ENCODE measurements at places on chromosomes 12 and 14.

GRCh38 chr14:99231850-99232713, 39.9 kb downstream of the BCL11B start:
- no peak for DNase-seq

- DNase-seq = no peak
Observed at GRCh38 chr12:101654442-101654841, 43.0 kb upstream of the CHPT1 start.

DNA sequence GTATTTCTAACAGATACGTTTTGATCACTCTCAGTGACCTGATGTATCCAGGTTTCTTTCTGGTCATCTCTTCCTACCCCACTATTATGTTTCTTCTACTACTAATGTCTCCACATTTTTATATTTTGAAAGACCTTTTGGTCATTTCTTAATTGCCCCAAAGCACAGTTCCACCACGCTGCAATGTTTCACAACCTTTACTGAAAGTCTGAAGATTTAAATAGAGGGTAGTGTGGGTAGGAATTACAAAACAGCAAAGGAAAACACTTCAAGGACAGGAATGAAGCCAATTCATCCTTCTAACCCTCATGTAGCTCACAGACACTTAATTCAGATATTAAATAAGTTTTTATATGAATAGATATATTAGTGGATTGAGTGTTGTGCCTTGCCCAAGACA, 36.1 kb upstream of the SLC16A7 start:
- DNase-seq = no peak

DNA sequence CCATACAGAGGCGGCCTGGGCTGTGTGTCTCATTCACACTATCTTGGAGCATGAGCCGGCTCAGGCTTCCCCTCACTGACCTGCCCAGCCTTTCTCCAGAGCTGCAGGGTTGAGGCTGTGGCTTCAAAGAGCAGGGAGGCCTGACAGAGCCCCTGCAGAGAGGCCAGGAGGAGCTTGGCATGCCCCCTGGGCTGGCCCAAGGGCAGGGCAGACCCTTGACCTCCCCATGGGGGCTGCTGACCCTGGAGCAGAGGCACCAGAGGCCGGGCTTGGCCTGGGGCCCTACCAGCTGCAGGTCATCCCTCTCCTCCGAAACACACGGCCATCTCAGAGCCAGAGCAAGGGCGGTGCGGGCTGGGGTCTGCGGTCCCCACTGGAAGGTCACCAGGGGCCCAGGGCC, 46.6 kb upstream of the FZD10 start:
- no peak for DNase-seq

- DNase-seq = no peak
Observed at GRCh38 chr12:29737644-29738043, 46.1 kb downstream of the TMTC1 start.

- no peak for DNase-seq
Observed at GRCh38 chr12:88951177-88951576, 370.9 kb upstream of the KITLG start.

DNA sequence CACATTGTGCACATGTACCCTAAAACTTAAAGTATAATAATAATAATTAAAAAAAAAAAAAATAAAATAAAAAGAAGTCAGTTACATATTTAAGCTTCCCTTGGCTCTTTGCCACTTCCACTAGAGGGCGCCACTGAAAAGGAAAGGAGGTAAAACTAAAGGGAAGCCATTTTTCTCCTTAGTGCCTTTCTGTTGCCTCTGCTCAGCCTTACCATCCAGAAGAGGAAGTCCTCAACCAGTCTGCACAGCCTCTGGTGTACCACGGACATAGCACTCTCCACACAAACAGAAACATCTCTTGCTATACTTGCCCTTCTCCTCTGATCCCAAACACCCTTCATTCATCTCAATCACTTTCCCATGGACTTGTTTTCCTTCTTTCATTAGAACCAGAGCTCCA, 169.0 kb upstream of the EEA1 start:
- peak; percentile 29 for DNase-seq

DNA sequence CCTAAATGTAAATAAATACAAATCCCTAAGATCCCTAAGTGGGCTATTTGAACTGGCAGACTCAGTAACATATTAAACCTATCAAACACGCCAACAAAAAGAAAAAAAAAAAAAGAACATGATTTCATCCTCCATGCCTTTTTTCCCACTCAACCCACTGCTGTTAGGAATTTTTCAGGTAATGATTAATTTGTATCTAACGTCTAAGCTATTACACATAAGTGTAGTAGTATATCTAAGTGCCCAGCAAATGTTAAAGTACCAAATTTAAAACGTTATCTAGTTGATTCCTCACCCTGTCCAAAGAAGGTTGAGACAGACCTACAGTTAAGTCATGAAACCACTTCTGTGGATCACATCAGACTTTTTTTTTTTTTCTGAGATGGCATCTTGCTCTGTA, 16.4 kb upstream of the ARID4A start:
- DNase-seq = no peak

DNA sequence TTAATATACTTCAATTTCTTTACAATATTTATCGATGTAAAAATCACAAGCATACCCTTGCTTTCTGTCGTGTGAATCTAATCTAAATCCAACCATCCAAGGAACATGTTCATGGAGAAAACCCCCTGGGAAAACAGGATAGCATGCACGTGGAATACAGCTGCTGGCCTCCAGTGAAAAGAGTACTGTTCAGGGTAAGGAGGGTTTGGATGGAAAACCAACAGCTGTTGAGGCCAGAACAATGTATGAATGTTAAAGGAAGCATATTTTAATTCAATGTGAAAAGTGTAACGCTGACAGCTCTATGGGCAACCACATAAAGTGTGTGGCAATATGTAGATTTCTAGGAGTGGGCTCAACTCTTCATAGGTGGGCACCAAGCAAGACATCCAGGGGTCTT, 344.0 kb downstream of the TMEM132D start:
- no peak for DNase-seq

DNA sequence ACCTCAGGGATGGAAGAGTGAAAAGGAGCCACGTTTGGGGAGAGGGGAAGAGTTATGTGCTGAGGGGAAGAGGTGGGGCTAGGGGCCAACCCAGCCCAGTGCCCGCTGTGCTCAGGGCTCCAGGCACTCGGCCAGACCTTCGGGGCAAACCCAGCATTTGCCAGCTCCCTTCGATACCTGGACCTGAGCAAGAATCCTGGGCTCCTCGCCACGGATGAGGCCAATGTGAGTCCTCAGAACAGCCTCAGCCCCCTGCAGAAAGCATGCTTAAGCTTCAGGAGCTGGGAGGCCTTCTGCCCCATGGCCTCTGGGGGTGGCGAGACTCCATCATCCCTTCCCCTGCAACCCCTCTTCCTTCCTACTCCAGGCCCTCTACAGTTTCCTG, 5.0 kb downstream of the CARMIL3 start:
- DNase-seq = no peak

GRCh38 chr14:54052696-54053385, 96.2 kb upstream of the BMP4 start:
- no peak for DNase-seq

DNA sequence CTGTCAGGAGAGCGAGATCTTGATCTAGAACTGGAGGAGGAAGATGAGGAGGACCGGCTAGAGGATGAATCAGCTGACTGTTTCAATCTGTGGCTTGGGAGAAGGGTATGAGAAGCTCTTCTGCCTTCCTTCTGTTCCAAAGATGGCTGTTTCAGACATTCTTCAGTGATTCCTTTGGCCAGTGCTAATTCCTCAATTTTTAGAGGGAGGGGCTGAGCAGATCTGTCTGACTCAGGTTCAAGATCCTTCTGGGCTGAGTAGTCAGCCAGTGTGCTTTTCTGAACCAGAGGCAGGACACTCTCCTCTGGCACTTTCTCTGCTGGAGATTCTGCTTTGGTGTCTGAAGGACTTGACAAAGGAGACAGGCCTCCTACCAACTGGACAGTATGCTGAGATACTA, 15.2 kb downstream of the ACIN1 start:
- no peak for DNase-seq

GRCh38 chr12:4197922-4198763, 75.4 kb upstream of the CCND2 start:
- no peak for DNase-seq

DNA sequence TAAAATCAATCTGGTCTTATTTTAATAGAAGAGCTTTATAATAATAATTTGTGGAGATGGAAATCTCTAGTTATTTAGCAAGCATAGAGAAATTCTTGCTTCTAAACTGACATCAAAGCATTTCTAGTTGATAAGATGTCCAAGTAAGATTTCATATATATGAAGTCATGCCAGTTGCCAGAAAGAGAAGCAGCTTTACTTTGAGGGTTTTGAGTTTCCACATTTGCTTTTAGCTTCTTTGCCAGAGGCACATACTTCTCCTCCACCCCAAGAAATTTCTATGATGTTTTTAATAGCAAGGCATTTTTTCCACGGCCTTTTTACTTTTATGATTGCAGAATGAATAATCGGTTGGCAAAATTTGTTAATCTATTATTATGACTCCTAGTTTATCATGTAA, 24.2 kb upstream of the YAF2 start:
- DNase-seq = no peak

DNA sequence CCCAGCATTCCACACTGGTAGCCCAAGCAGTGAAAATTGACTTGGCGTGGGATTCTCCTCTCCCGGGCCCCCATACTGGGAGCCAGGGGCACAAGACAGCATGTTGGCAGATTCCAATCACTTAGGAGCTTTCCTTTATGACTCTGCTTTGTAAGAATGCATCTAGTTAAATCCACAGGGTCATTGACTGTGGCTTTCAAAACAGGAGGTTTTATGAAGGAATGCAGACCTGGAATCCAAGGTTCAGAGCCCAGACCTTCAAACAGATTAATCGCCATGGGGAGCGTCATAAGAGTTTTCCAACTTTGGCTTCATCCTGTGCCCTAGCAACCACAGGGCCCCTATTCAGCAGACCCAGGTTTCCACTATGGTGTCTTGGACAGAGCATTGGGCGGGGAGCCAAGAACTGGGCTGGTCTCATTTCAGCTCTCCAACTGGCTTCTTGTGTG, 76.4 kb upstream of the RMST start:
- DNase-seq = no peak

DNA sequence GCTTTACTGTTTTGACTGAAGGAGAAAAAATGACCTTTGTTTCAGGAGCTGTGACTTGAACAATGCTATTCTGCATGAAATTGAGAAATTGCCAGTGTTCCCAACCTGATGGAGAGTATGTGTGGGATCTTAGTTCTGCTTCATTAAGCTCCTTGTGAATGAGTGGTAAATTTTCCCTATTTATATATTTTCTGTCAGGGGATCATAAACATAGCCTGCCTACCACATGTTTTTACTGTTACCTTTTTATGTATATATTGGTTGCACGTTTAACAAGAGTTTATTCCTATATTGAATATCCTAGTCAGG, 271.7 kb downstream of the PDZRN4 start:
- no peak for DNase-seq

DNA sequence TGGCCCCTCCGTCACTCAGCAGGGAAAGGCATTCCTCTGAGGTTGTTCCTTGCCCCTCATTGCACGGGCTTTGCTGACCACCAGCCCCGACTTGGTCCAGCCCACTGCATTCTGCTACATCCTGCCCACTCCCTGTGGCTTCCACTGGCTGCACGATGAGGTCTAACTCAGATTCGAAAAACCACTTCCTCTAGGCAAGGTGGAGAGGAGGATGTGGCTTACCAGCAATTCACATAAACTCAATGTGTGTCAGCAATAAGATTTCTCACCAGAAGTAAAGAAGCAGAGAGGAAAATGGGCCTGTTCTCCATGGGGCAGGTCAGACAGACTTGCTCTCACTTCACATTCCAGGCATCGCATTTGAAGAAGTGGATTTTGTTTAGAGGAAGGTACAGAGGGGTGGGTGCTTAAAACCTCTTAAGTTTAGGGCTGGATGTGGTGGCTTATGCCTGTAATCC, 14.7 kb downstream of the GPR68 start:
- no peak for DNase-seq

DNA sequence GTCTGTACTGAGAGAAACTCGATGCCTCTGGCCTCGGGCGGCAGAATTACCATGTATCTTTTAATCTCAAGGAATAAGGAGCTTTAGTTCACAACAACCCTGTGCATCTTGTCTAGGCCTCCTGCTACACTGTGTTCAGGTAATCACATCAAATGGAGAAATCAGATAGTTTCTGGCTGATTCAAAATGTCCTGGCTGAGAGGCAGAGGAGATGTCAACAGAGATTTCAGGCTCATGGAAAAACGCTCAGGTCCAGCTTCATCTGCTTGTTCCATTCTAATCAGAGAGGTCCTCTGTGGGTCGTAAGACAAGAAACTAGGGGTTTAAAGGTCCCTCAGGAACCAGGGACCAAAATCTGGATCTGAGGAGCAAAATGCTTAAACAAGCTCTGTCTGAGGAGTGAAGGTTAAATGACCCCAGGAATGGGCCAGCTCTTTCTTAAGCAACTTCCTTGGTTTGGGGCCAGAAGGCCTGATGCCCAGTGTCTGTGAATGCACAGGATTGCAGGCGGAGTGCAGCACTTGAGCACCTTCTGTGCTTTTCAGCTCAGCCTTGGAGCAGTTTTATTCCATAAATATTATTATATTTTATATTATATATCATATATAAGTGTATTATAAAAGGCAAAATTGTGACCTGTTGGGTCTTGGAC, 170.2 kb upstream of the PRICKLE1 start:
- no peak for DNase-seq

DNA sequence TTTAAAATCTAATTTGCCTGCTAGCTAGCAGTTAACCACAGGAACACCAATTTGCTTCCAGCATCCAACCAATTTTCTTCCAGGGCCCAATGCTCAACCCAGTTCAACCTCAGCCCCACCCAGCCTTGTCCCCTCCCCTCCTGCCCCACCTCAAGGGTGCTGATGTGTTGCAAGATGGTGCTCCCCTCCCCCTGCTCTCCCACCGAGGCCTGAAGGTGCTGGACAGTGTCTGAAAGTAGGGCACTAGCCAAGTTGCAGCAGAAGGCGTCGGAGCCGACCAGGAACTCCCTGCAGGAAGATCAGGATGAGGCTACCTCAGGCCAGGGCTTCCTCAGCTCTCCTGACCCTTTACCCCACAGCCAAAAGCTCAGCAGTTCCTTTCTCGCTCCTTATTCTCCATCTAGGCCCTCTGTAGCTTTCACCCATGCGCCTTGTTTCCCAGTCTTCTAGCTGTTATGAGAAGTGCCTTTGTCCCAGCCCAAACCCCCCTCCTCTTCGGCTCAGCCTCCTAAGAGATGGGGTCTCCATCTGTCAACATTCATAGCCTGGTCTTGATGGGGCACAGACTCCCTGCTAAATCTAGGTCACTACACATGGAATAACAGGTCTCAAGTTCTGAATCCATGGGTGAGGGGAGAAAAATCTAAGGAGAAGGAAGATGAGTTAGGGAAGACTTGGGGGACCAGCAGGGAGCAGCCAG, 3.6 kb downstream of the STAT6 start:
- no peak for DNase-seq

DNA sequence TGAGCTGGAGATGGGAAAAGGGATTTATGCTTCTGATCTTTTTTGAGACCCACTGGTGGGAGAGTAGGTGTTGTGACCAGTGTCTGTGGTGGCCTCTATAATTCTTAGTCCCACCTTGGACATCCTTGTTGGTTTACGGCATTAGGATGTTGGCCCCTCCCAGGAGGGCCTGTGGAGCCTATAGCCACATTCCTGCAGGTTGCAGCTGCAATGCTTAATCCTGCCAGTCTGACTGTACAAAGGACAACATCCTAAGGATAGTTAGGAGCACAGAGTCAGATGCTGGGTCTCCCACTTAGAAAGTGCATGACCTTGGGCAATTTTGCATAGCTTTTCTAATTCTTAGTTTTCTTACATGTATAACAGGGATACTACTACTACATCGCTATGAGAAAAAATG, 150.9 kb upstream of the SLC38A2 start:
- no peak for DNase-seq
